Epithelial cell of proximal tubule (primary cell): ENCODE measurements at places on chromosomes 4 and X.

GRCh38 chr4:156493858-156494257 lies 477.7 kb downstream of the PDGFC start:
- no peak for DNase-seq

- no peak for DNase-seq
These were observed 548 bp upstream of the MAML3 start for GRCh38 chr4:140154572-140154891.

DNA sequence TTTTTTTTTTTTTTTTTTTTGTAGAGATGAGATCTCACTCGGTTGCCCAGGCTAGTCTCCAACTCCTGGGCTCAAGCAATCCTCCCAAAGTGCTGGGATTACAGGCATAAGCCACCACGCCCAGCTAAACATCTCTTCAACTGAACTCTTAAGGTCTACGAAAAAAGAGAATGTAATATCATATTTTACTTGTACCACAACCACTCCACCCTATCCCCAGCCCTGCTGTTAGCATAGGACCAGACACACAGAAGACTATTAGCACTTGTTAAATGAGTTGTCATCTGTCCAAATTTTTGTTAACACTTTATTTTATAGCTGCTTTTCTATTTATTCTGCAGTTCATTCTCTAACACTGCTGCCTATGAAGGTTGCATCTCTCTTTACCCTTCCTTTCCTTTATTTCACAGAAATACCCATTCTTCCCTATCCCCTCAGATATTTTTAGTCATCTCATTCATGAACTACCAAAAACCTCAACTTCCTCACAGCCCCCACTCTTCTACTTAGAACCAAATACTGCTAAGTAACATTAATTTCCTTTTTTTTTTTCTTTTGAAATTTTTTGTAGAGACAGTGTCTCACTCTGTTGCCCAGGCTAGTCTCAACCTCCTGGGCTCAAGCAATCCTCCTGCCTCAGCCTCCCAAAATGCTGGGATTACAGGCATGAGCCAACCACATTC lies 10.1 kb downstream of the SNX12 start:
- DNase-seq, result no peak

DNA sequence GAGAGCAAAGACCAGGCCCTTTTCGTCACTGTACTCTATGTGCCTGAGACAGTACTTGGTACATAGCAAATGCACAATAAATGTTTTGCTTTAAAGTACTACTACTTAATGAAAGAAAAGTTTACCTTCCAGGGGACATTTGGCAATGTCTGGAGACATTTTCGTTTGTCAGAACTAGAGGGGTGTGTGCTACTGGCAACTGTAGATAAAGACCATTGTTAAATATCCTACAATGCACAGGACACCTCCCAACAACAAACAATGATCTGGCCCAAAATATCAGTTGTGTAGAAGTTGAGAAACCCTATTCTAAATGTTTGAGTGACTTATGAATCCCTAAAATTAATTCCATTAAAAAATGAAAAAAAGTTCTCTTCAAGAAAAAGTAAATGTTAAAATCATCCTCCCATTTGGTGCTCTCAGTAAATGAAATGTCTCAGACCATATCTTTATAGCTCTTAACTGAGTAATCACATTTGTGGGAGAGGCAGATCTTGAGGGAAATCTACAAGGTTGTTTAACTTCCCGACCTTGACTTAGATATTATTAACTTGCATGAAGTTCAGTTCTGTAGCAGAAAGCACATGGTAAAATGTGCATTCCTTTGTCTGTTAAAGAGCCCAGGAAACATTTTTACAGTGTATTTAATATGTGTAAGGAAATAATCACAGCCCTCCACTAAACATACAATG lies 18.5 kb downstream of the EGFL6 start:
- no peak for DNase-seq

DNA sequence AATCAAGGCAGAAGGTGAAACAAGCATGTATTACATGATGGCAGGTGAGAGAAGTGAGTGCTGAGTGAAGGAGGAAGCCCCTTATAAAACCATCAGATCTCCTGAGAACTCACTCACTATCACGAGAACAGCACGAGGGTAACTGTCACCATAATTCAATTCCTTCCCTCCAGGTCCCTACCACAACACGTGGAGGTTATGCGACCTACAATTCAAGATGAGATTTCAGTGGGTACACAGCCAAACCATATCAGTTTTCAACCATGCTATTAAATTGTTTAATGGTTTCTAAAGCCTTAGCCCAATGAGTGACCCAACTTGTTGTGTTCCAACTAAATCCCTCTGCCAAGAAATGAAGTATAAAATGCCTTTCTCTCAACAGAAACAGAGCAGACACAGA lies 519.8 kb downstream of the GBA3 start:
- DNase-seq, result no peak

DNA sequence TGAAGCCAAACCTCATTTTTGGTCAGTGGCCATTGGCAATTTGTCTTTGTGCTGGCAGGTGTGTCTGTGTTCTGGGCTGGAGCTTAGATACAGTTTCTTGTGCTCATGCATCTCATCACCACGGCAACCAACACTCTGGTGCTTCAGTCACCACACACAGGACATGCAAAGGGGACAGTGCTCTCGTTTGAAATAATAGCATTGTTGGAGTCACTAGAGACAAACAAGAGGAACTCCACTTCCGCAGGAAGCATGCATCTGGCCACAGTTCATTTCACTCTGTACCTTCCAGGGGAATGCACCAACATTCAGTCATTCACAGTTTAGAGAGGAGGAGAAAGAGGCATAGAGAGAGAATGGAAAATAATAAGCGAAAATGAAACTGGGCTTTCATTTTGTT lies 267.4 kb downstream of the ANK2 start:
- DNase-seq, result no peak

- no peak for DNase-seq
These were observed 292.2 kb upstream of the PCDH7 start for GRCh38 chr4:30427932-30428331.

GRCh38 chr4:6478546-6479220 lies 6.3 kb upstream of the PPP2R2C start:
- no peak for DNase-seq

- DNase-seq, result no peak
These were observed 42.0 kb downstream of the F8 start for GRCh38 chrX:154980330-154981115.

- no peak for DNase-seq
These were observed 46.5 kb upstream of the GRPR start for GRCh38 chrX:16076834-16077233.

DNA sequence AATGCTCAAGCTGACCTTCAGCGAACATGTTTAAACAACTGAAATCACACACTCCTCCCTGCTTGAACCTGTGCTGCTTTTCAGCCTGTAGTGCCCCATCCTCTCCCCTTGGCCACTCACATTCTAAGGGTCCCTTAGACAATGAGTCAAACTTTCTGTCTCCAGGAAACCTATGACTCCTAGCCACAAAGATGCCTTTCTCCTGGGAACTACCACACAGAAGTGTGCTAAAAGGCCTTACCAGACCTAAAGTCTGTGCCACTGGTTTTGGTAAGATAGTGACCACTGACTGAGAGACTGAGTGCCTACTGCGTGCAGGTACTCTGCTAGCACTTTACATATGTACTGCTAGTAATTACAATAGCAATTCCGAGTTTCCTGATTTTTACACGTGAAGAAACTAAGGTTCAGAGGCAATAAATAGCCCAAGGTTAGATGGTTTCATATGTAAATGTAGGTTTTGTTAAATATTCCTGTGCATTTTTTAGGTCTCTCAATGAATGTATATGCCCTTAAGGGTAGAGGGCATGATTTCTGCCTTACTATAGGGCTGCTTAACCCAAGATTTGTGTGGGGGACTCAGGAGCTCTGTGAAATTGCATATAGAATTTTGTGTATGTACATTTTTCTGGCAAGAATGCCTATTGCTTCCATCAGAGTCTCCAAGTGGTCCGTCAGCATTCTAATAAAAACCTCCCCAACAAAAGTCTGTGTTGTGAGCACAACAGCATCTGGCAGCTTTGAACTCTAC lies 71.1 kb downstream of the NSG1 start:
- DNase-seq, result no peak

- no peak for DNase-seq
These were observed 906.8 kb upstream of the NDST4 start for GRCh38 chr4:116020141-116020722.

GRCh38 chrX:19446397-19446796 lies 68.9 kb downstream of the MAP3K15 start:
- no peak for DNase-seq

DNA sequence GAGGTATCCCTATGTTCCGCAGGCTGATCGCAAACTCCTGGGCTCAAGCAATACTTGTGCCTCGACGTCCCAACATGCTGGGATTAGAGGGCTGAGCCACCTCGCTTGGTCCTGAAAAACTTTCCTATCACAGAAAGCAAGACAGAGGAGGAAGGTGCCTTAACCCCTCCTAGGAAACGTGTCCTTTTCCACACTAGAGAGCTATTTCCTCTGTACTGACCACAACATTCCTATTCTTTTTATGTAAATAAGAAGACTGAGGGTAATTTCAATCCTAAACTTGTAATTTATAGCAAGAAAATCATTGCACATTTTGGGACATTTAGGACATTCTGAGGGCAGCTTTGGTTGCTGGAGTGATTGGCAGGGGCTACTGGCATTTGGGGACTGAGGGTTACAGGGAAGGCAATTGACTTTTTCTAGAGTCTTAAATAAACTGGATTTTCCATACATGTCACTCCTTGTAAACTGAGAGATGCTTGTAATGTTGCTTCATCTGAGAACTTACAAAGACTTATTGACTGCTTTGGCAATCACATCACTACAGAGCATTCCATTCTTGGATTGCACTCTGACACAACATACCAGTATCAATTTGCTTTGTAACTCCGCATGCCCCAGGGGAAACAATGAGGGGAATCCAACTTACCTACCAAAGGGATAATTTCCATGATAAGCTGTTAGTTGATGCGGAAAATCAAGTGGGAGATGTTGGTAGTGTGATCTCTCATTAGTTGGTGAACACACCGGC lies 15.6 kb downstream of the XAGE3 start:
- no peak for DNase-seq

DNA sequence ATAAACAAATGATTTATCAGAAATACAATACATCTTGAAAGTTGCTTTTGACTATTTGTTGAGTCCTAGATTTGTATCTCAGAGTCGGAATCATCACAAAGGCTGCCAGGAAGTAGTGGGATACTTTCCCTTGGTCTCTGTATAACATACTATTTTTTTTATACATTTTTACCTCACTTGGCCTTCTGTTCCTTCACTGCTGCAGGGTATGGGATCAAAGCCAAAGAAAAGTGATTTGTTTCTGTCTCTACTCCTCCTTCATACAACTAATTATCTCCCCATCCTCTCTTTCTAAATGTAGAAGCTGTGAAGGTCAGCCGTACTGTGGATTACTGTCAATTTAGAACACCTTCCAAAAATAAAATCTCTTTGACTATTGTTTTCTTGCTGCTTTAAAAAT lies 24.9 kb downstream of the PALLD start:
- DNase-seq, result no peak

- DNase-seq, result no peak
These were observed 23.8 kb downstream of the AMMECR1 start for GRCh38 chrX:110294087-110294486.

DNA sequence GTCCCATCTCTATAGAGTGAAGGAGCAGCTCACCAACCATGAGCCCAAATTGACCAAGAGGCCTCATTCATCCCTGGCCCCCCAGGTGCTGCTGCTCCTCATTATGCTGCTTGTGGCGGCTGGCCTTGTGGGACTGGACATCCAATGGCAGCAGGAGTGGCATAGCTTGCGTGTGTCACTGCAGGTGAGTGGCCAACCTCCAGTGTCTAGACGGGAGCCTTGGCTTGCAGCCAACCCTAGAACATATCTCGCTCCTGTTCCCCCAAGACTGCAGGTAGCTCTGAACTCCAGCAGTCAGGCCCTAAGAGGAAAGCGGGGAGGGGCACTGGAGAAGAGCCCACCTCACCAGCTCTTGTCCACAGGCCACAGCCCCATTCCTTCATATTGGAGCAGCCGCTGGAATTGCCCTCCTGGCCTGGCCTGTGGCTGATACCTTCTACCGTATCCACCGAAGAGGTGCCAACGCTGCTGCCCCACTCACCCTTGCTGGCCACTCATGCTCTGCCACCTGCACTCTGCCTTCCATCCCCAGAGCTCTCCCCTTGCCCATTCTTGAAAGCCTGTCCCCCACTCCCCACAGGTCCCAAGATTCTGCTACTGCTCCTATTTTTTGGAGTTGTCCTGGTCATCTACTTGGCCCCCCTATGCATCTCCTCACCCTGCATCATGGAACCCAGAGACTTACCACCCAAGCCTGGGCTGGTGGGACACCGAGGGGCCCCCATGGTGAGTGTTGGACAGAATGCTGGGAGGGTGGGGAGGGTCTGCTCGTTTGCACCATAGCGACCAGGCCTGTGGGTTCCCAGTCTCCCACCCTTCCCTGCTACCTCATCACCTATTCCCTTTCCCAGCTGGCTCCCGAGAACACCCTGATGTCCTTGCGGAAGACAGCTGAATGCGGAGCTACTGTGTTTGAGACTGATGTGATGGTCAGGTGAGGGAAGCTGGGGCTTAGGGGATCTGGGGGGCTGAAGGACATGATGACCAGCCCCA lies 3.5 kb downstream of the GDPD2 start:
- DNase-seq, result no peak

DNA sequence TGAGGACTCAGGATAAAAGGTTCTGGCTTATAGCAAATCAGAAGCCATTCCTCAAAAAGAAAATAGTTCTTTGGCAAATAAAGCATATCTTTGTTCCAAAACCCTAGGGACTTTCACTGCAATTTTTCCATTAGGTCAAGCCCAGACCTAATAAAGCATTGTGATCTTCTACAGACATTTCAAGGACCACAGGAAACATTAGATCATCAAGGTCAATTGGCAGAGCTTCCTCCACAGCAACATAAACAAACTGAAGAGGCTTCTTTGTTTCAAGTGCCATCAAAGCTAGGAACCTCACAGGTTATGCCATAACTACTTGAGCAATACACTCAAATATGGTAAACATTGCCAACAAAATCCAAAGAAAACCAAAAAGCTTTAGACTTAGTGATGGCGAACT lies 144.9 kb downstream of the ANXA5 start:
- DNase-seq, result no peak

DNA sequence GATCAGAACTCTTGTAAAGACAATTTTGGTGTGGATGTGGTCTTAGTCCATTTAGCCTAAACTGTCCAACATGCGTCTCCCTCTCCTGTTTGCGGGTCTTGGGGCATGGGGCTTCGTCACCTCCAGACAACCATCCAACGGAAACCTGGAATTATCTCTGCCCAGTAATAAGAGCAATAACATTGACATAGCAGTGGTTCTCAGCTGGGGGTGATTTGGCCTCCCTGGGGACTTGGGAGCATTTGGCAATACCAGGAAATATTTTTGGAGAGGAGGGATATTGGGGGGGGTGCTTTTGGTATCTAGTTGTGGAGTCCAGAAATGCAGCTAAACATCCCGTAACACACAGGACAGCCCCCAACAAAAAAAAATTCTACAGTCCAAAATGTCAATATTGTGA lies 47.2 kb downstream of the SEL1L3 start:
- DNase-seq, result no peak

GRCh38 chr4:11152684-11153083 lies 276.0 kb downstream of the HS3ST1 start:
- no peak for DNase-seq
